Activated T-helper 17 cell treated with anti-CD3 and anti-CD28 coated beads, Interleukin-2, amount 50 U/mL, for 72 hours (primary cell): ENCODE measurements at places on chromosomes 11 and 22. TPM values are rescaled to one million over a fixed set of nuclear protein-coding genes. Genes with fewer than 3 reads are reported as not detected.
A peak's percentile ranks its signal among the peaks of the same experiment; 100 is the strongest.

LGR4 gene
- 1.4 TPM for total RNA-seq

CARD16 gene
- 25.7 TPM for total RNA-seq

IFITM10 gene
- total RNA-seq, result 0.42 TPM

LRRC32 gene
- 5.6 TPM for total RNA-seq

GGTLC2 gene
- total RNA-seq, result not detected

TSSK2 gene
- not detected for total RNA-seq

VSIG10L2 gene
- not detected for total RNA-seq

PYGM gene
- total RNA-seq, result 4.7 TPM

CDCA5 gene
- total RNA-seq, result 99.5 TPM

DNA sequence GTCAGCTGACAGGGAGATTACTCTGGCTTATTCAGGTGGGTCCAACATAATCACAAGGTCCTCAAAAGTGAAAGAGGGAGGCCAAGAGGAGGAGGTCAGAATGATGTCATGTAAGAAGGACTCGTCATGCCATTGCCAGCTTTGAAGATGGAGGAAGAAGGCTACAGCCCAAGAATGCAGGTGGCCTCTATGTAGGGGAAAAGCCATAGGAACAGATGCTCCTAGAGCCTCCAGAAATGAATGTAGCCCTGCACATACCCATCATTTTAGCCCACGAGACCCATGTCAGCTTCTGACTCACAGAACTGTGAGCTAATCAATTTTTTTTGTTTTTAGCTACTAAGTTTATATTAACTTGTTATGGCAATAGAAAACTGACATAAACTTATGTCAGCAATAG lies 171.1 kb downstream of the DBX1 start:
- ATAC-seq, result no peak

GRCh38 chr11:2789791-2790567 lies 90.2 kb upstream of the KCNQ1OT1 start:
- no peak for ATAC-seq

- peak; percentile 29 for ATAC-seq
Observed at GRCh38 chr11:112321501-112322172, 61.0 kb upstream of the PLET1 start.

- no peak for ATAC-seq
Observed at GRCh38 chr11:78259777-78260487, 71.2 kb downstream of the USP35 start.

- no peak for ATAC-seq
Observed at GRCh38 chr11:71342116-71342515, 89.7 kb upstream of the SHANK2 start.

- no peak for ATAC-seq
Observed at GRCh38 chr11:71208011-71208774, 44.2 kb downstream of the SHANK2 start.

GRCh38 chr11:59792507-59792906 lies 18.1 kb downstream of the MRPL16 start:
- ATAC-seq, result no peak

DNA sequence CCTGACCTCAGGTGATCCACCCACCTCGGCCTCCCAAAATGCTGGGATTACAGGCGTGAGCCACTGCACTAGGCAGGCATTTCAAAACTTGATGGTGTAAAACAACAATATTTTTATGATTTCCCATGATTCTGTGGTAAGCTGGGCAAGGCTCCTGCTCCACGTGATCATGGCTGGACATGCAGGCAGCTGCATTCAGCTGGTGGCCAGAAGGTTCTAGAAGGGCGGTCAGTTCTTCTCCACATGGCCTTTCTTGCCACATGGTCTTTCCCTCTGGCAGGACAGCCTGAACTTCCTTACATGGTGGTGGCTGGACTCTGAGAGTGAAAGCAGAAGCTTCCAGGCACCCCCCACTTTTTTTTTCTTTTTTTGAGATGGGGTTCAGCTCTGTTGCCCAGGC lies 9.9 kb upstream of the RASD2 start:
- no peak for ATAC-seq

DNA sequence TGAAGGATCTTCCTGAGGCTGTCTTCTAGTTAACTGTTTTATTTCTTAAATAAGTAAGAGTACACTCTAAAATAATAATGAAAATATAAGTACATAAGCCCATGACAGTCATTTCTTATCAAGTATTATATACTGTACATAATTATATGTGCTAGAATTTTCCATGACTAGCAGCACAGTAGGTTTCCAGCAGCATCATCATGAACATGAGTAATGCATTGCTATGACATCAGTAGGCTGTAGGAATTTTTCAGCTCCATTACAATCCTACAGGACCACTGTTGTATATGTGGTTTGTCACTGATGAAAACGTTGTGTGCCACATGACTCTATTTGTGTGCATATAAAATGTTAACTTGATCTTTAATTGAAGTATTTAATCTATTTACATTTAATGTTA lies 22.0 kb downstream of the ZNF202 start:
- ATAC-seq, result peak; percentile 34

- no peak for ATAC-seq
Observed at GRCh38 chr22:49263101-49263500, 564.6 kb downstream of the BRD1 start.

GRCh38 chr22:21731503-21731902 lies 4.1 kb downstream of the YPEL1 start:
- ATAC-seq, result no peak

- no peak for ATAC-seq
Observed at GRCh38 chr11:83287631-83288030, 1.5 kb upstream of the CCDC90B start.

DNA sequence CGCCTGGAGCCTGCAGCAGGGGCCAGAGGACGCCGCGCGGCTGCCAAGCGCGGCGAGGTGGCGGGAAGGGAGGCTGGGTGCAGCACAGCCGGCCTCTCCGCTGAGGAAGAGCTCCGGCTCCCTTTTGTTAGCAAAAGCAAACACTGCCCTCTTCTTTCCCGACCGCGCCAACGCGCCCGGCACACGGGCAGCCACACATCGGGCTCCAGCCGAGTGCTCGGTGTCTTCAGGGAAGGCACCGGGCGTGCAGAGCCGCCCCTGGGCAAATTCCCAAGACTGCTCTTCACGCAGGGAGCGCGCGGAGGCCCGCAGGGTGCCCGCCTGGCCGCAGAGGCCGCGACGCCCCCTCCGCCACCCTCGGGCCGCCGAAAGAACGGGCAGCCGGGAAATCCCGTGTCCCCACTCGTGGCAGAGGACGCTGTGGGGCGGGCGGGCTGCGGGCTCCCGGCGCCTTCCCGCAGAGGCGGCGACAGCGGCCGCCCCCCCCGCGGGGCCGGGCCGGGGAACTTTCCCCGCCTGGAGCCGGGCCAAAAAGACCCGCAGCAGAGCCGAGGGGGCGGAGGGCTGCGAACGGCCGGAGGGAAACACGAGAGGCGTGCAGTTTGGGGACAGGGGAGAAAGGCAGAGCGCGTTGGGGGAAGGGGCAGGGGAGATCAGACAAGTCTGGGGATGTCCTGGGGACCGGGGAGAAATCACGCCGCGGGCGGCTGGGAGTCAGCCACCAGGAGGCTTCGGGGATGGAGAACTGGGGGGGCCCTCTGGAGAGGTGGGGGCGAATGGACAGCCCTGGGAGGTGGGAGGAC lies 931 bp downstream of the CADM1 start:
- ATAC-seq, result peak; percentile 26

DNA sequence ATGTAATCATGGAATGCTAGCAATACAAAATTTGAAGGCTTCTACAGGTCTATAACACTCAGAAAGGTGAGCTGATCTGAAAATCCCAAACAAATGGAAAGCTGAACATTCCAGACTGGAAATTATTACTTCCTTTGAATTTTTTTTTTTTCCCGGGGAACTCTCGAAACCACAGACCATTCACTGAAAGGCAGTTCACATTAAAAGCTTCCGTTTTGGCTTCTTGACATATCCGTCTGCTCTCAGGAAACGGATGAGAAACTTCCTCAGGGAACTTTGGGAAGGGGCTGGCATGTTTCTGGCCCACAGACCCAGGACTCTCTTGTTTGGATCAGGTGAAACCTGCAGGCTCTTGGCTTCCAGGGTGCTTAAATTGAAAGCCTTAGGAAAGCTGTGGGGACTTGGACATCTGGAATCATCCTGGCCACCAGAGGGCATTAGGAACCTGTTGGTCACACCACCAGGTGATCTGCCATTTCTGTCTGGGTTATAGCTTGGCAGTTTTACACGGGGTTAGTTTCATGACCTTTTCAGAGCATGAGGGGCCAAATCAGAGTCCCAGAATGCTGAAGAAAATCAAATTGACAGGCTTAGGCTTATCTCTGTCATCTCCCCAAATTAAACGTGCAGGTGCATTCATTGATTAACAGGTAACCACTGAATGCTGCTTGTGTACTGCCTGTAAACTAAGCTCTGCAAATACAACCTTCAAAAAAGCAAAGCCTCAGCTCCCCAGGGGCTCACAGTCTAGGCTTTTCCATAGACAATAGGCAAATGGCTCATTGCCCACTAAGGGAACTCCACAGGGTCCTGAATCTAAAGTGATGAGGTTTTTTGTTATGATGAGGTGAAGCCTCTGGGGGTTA lies 22.7 kb upstream of the GRAMD1B start:
- ATAC-seq, result peak; percentile 74

DNA sequence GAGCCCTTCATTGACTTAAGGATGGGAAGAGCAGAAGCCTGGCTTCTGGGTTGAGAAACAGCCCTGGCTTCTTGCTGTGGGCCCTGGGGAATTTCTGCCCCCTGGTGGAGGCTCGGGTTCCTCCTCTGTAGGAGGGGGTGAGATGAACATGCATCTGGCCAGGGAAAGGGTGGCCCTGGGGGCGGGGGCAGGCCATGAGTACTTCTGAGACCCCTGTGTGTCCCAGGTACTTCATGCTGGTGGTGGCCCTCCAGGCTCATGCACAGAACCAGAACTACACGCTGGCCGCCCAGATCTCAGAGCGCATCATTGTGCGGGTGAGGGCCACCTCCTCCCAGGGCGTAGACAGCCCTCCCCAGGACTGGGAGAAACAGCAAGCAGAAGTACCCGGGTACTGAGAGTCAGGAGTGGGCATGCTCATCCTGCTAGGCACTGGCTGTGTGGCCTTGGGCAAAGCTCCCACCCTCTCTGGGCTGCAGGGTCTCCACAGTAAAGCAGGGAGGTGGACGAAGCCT lies 15.8 kb downstream of the TMEM258 start:
- ATAC-seq, result peak; percentile 68

DNA sequence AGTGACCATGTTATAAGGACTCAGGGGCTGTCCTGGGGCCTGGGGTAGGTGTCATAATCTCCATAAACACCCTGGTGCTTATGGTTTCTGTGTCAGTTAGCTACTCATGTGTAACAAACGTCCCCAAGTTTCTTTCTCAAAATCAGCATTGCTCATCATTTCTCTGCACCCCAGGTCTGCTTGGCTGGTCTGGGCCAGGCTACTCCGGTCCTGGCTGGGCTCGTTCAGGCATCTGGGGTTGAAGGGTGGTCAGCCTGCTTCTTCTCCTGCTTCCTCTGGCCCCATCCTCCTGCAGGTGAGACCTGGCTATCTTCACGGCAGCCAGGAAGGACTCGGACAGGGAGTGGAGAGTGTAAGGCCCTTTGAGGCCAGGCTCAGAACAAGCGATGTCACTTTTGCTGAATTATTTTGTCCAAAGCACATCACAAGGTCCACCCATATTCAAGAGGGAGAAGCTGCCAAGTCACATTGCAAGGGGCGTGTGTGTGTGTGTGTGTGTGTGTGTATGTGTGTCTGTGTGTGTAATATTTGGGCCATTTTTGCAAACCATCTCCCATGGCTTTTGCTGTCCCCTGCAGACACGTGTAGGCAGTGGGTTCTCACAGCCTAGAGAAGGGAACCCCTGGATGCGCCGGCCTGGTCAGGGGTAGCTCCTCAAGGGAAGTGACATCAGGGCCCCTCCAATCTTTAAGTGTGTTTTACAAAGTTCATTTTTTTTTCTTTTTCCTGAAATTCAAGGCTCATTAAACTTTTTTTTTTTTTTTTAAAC lies 535.8 kb downstream of the TBC1D22A start:
- ATAC-seq, result no peak

- ATAC-seq, result no peak
Observed at GRCh38 chr11:61109671-61110070, 7.4 kb downstream of the CD5 start.
